HT-29 (cell line): ENCODE measurements at places on chromosomes 4 and X.

DNA sequence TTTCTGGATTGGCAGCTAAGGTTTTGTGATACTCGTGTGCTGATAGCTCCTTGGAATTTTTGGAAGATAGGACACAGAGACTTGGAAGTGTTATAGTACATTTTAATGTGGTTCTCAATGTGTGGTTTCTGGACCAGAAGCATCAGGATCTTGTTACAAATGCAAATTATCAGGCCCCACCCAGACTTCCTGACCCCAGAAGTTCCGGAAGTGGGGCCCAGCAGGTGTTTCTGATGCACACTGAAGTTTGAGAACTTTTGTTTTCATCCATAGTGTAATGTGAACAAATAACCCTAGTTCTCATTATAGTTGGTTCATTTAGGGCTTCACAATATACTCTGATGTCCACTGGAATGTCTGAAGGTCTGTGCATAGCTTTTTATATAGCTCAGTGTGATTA lies 49.6 kb downstream of the LAMP2 start:
- DNase-seq, result no peak

- no peak for DNase-seq
Observed at GRCh38 chr4:30912098-30912714, 192.0 kb downstream of the PCDH7 start.

GRCh38 chrX:96540111-96540631 lies 144.5 kb upstream of the DIAPH2 start:
- peak; percentile 30 for DNase-seq

DNA sequence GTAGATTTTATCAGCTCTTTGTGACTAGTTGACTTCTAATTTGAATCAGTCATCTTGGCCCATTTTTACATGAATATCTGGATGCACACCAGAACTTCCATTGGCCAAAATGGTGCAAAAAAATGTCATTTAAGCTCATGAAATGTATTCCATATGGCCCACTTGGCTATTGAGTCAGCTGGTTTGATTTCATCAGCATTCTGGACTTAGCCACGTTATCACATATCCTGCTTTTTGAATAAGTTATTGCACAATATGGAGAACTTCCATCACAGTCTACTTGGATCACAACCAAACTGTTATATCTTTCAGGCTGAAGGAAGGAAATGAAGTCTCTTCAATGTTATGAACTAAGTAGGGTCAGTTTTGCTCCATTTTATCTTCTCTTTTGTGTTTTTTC lies 640.6 kb downstream of the PCDH7 start:
- DNase-seq, result no peak

DNA sequence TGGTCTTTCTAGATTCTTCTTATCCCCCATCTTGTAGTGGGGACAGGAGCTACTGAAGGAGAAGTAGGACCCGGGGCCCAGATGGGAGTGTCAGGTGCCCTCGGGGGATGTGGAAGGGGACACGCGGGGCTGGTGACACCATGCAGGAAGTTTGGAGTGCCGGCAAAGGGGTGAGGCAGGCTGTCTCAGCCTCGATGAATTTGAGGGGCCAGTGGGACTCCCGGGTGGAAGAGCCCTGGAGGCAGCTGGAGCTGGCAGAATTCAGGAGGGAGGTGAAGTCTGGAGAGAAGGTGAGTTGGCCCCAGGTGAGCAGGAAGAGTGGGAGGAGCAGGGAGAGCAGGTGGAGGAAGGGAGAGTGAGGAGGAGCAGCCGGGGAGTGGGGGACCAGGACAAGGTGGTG lies 101.7 kb downstream of the CPZ start:
- no peak for DNase-seq

DNA sequence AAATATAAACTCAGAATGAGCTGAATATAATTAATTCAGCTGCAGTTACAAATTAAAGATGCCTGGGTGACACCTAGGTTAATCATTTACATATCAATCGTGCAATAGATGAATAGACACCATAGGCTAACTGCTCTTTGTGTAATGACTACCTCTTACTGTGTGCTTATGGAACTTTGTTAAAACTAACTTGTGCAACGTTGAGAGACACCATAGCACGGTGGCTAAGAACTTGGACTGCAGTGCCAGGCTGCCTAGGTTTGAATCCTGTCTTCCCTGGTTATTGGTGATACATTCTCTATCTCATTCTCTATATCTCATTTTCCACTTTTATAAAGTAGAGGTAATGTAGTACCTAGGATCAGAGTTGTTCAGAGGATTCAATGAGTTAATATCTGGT lies 46.9 kb downstream of the SMAD1 start:
- DNase-seq, result peak; percentile 19

DNA sequence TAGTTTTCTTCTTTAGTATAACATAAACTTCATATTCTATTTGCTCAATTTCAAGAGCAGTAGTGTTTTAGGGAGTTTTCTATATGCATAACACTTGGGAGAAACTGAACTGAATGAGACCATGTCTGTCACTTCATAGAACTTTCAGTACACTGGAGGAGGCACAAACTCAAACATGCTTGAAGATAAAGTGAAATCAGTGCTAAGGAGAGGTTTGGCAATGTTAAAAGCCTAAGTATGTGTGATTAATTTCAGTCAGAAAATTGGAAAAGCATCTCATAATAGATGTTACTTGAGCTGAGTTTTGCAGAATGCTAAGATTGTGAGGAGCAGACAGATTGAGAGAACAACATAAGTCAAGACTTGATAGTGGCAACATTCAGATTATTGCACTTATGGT lies 411.2 kb upstream of the HS3ST1 start:
- no peak for DNase-seq

DNA sequence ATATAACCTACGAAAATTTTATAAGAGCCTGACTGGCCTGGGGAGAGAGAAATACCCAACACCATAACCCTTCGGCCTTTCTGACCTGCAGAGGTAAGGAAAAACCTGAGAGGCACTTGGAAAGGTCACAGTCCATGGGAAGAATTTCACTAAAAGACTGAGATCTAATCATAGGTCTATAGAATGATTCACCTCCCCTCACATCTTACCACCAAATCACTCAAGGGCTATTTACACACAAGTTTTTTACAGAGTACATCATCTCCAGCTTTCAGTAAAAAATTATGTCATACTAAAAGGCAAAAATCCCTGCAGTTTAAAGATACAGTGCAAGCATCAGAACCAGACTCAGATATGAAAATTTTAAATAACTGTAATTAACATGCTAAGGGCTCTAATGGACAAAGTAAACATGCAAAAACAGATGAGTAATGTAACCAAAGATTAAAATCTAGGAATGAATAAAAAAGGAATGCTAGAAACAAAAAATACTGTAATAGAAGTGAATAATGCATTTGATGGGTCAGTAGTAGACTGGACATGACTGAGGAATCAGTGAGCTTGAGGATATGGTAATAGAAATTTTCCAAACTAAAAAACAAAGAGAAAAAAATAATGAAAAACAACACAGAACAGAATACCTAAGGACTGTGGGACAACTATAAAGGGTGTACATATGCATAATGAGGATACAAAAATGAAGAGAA lies 32.1 kb upstream of the SLC16A2 start:
- DNase-seq, result no peak

- peak; percentile 22 for DNase-seq
Observed at GRCh38 chr4:89308161-89308500, 531 bp upstream of the GPRIN3 start.

DNA sequence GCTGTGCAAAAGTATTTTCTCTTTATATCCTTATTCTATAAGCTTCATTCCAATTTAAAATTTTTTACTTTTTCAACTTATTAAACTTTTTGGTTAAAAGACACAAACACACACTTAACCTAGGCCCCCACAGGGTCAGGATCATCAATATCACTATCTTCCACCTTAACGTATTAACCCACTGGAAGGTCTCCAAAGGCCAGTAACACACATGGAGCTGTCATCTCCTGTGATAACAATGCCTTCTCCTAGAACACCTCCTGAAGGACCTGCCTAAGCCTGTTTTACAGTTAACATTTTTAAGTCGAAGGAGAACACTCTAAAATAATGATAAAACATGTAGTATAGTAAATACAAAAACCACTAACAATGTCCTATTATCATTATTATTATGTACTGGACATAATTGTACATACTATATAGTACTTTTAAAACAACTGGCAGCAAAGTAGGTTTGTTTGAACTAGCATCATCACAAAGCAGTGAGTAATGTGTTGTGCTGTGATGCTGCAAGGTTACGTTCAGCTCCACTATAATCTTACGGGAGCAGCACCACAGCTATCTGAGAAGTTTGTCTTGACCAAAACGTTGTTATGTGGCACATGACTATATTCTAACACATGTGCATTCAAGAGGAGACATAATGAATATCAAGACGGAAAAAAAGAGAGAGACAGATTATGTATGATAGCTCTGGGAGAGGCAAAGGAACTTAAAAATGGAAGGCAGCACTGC lies 33.7 kb downstream of the DHX15 start:
- no peak for DNase-seq

DNA sequence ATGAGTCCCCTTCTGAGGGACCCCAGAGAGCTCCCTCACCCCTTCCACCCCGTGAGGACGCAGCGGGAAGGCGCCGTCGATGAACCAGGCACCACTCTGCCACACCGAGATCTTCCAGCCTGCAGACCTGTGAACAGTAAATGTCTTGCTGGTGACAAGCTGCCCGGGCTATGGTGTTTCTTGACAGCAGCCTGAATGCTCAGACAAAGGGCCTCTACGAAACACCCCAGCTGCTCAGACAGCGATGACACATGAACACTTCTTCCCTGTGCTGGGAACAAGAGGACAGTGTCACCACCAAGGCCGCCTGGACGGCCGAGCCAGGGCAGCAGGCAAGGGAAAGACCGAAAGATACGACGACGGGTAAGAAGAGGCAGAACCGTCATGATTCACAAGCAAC lies 30.6 kb upstream of the GTPBP6 start:
- DNase-seq, result no peak
